Activated CD8-positive, alpha-beta memory T cell treated with anti-CD3 and anti-CD28 coated beads, Interleukin-2, amount 50 U/mL, for 48 hours (primary cell): ENCODE measurements at places on chromosomes 11 and 22.

DNA sequence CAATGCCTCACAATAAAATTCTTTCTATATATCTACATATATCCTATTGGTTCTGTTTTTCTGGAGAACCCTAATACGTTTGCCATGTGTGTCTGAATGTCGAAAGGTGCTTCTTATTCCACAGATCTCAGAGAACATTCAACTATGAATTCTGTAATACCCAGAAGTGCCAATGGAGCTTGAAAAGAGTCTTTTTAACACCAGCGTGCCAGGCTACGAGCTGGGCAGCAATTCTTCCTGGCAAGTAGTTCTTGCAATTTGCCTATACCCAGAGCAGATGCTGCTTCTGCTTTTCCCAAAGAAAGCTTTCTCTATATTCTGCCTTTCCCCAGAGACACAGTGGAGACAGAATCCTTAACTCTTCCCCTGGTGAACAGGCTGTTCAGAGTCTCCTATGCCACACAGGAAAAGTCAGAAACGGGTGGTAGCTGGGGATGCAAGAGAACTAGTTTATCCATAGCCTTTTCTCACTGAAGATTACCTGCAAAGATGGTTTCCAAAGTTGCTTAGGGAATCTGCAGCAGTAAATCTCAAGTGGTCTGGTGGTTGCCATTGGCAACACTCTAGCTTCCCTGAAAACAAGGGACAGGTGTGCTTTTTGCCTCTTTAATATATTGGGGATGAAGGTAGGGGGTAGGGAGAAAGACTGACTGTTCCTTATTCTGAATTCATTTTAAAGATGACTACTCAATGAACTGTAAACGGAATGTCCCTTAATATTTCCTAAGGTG lies 16.8 kb upstream of the PAFAH1B2 start:
- DNase-seq = no peak

- no peak for DNase-seq
These were observed 7.7 kb upstream of the APLP2 start for GRCh38 chr11:130062026-130062425.

DNA sequence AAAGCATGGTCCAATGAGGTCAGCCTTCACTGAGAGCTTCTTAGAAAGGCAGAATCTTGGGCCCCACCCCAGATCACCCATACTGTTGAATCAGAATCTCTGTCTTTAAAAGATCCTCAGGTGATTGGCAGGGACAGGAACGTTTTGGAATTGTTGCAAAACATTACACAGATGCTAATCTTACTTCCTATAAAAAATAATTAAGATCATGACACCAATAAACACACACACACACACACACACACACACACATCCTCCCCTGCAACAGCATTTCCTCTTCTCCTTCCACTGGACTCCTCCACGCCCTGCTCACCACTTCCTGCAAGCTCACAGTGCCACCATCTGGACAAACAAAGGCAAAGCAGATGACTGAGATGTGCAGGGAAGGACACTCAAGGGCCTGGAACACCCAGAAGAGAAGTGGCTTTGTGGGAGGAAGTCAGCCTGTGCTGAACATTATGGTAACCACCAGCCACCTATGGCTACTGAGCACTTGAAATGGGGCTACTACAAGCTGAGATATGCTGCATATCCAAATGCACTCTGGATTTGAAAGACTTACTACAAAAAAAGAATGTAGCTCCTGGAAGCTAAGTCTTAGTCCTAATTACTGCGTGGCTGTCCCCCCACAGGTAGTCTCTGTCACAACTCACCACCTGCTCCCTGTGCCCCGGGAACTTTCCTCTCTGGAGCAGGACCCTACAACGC lies 65.6 kb downstream of the BTG4 start:
- peak; percentile 78 for DNase-seq

DNA sequence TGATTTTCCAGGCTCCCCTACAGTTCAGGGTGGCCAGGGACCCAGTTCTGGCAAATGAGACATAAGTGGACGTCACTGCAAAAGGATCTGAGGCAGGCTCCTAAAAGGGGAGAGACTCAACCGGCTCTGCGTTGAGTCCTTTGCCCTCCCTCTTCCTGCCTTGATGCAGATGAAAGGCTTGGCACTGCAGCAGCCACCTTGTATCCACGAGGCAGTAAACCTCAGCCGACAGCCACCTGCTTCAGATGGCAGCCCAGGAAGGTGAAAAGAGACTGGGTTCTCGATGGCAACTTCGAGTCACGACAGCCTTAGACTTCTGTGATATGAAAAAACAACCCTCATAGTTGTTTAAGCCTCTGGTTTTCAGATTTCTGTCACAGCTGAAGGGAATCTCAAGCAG lies 14.7 kb upstream of the TREH start:
- DNase-seq = no peak

GRCh38 chr22:42814215-42814614 lies 42.9 kb downstream of the ARFGAP3 start:
- DNase-seq = no peak

GRCh38 chr11:30326906-30327305 lies 4.0 kb downstream of the ARL14EP start:
- no peak for DNase-seq

- no peak for DNase-seq
These were observed 178.2 kb upstream of the TMEM45B start for GRCh38 chr11:129637473-129637872.

DNA sequence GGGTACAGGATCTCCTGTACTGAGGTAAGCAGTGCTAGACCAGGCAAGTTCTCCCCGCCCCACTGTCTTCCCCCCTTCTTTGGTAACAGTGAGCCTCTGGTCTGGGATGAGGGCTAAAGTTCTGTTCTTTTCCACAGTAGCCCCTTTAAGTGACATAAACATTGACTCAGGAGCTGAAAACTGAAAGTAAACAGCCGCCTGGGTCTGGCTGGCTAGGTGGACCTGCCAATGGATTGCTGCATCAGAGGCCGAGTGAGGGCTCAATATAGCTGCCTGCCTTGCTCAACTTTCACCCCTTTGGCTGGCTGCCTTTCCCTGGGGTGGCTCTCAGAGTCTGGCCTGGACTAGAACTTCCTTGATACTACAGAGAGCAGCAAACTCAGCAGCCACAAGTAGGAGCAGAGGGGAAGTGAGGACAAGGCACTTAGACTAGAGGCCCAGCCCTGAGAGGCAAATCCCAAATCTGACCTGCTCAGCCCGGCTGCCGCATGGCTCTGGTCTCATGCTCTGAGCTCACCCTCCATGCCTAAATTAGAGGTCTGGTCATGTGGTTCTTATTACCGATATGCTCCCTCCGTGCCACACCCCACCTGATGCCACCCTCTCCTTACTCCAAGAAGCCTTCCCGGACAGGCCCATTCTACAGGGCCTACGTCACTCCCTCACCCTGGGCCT lies 9.6 kb upstream of the UCP3 start:
- peak; percentile 56 for DNase-seq

GRCh38 chr22:27513021-27513420 lies 288.5 kb downstream of the MN1 start:
- no peak for DNase-seq

DNA sequence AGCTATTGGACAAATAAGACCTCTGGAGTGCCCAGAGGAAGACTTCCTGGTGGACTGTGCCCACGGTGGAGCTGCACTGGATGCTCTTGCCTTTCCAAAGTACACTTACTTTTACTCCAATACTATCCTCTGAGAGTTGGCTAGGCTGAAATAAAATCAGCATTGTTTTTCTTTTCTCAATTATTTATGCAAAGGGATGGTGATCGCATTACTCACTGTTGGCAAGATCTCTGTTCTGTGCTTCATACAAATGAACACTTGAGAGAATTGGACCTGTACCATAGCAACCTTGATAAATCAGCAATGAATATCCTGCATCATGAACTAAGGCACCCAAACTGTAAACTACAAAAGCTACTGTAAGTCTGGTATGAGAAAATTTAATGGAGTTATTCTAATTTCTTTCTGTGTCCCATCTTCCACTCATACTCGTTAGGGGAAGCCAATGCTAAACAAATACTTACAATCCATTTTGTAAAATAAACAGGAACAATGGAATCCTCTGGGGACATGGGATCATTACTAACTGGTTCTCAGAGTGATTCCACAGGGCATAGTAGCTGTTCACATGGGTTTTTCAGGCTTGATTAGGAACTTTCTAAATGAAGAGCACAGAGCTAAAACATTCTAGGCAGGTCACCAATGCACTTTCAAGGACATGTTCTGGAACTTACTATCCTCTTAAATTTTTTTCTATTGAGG lies 26.3 kb downstream of the NLRP14 start:
- DNase-seq = no peak

- DNase-seq = no peak
These were observed 38.6 kb downstream of the SGSM3 start for GRCh38 chr22:40408718-40409612.

DNA sequence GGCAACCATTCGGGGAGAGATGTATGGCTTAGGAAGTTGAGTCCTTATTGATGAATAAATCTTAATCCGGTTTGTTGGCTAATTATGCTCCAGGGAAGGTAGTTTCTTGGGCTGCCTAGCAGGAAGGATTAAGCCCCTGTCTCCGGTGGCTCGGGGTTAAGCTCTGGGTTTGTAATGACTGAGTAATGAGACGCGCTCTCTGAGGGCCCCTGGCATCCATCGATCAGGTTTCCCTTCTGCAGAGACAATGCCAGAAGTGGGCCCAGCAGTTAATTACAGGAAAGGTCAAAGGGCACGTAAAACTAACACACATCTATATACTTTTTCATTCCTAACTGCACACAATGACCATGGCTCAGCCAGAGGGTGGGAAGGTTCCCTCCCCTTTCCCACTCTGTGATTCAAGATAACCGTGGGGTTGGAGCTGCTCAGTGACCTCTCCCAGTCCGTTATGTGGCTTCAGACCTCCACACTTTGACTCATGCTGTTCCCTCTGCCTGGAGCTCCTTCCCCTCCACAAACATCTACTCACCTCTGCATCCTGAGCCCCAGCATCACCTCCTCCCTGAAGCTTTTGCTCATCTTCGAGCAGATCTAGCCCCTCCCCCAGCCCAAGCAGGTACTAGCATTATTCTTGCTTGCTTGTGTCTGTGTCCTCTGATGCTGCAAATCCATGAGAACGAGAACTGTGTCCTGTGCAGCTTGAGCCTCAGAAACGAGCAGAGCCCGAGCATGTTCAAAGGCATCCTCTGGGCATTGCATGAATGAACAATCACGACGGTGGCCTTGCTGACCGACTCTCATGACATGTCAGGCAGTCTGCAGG lies 16.6 kb downstream of the SCUBE1 start:
- no peak for DNase-seq

GRCh38 chr11:111913997-111914396 lies 1.5 kb downstream of the HSPB2 start:
- DNase-seq = no peak

- no peak for DNase-seq
These were observed 12.0 kb downstream of the UPK3A start for GRCh38 chr22:45296628-45297297.

GRCh38 chr11:78161962-78162371 lies 22.5 kb upstream of the ALG8 start:
- no peak for DNase-seq

GRCh38 chr11:119025099-119025473 lies 5.6 kb downstream of the SLC37A4 start:
- no peak for DNase-seq

- DNase-seq = no peak
These were observed 1.3 kb downstream of the ARHGEF12 start for GRCh38 chr11:120337355-120338106.

GRCh38 chr11:35017528-35018342 lies 101.3 kb downstream of the PDHX start:
- DNase-seq = no peak

DNA sequence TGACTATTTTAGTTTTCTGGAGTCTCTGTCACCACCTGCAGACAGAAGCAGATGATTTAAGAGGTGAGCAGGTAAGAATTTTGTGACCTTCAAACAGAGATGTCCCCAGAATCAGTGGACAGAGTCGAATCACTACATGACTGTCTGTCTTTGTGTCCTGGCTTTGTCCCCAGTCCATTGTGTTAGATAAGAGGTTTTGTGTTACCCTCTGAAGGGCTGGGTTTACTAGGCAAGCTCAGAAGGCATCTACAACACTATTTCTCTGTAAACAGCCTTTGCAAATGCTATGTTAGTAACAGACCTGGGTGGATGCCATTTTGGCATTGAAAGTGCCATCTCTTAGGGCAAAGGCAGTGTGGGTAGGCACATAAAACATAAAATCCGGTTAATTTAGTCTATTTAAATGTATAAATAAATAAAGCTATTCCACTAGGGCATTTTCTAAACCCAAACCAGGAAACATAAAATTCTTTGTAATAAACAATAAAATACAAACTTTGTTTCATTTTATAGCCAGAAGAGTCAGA lies 40.3 kb upstream of the CADM1 start:
- no peak for DNase-seq

DNA sequence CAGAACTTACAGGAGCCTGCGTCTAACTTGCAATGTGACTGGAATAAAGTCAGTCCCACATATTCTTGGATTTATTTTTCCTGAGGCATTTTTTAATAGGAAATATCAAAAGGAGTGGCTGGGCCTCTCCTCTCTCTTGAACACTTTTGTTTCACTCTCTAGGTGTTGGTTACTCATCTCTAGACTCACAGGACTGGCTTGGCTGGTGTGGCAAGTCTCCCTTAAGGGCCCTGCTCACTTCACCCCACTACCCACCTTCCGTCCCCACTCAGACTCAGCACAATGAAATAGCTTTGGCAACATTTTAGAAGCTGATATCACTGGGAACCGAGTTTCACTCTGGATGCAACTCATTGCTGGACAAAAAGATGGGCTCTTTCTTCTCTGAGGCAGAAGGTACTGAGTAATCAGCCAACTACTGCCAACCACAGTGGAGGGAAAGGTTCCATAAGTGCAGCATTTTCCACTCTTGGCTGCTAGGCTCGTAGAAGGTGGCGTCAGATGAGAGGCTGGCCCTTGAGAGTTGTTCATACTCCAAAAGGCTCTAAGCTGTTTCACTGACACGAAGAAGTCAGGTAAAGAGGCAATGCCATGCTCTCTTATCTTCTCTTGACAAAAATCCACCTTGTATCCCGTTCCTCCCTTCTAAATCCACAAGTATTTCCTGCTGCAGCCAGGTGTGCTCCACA lies 390.6 kb downstream of the SOX6 start:
- no peak for DNase-seq

GRCh38 chr11:44577231-44577830 lies 11.9 kb downstream of the CD82 start:
- no peak for DNase-seq

DNA sequence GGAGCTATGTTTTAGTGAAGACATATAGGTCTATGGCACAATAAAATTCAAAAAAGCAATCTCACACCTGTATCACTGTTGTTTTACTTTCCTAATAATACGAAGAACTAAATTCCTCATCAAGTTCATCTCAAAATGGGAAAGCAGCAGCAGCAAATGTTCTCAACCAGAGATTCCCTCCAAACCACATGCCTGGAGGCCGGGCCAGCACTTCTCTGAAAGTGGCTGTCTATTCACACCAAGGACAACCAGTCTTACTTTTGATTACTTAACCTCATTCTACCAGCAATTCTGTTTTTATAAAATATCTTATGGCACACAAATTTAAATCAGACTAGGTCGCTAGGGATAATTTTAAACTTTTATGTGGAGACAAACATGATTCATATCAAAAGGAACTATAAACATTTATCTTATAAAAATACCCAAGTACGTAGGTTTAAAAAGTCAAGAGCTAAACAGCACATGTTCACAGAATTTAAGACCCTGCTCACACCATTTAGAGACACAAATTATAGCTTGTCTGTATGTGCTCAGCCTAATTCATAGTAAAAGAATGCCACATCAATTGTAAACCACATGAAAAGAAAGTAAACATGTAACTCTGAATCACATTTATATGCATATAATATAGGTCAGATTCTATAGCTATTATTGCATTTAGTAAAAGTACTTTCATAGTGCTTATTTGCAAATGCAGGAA lies 46.1 kb downstream of the RRAS2 start:
- DNase-seq = no peak

- DNase-seq = no peak
These were observed 33.4 kb downstream of the MIAT start for GRCh38 chr22:26690654-26691376.

GRCh38 chr11:105635466-105635865 lies 25.6 kb downstream of the GRIA4 start:
- DNase-seq = no peak
